ENCODE measurements at places on chromosomes 13 and 19. TPM values are rescaled to one million over a fixed set of nuclear protein-coding genes. Genes with fewer than 3 reads are reported as not detected.

Gene CALR3
- total RNA-seq = not detected

Gene SYCN
- not detected for total RNA-seq

Gene NTN5
- total RNA-seq = 1.7 TPM

Gene ELSPBP1
- total RNA-seq = not detected

Gene PLK5
- not detected for total RNA-seq

Gene FLT3
- 8.9 TPM for total RNA-seq

DNA sequence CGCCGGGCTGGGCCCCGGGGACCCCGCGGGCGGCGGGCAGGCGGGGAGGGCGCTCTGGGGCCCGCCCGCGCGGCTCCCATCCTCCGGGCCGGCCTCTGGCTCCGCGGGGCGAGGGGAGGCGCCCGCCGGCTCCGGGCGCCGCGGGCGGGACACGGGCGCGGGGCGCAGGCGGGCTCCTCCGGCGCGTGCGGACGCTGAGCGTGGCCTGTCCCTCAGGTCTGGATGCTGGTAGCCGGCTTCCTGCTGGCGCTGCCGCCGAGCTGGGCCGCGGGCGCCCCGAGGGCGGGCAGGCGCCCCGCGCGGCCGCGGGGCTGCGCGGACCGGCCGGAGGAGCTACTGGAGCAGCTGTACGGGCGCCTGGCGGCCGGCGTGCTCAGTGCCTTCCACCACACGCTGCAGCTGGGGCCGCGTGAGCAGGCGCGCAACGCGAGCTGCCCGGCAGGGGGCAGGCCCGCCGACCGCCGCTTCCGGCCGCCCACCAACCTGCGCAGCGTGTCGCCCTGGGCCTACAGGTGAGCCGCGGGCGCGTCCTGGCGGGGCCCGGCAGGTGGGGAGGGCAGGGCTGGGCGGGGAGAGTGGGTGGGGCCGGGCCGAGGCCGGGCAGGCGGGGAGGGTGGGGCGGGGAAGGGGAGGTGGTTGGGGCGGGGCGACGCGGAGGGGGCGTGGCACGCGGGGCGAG lies 420 bp downstream of the IL17D start:
- DNase-seq = peak; percentile 95

DNA sequence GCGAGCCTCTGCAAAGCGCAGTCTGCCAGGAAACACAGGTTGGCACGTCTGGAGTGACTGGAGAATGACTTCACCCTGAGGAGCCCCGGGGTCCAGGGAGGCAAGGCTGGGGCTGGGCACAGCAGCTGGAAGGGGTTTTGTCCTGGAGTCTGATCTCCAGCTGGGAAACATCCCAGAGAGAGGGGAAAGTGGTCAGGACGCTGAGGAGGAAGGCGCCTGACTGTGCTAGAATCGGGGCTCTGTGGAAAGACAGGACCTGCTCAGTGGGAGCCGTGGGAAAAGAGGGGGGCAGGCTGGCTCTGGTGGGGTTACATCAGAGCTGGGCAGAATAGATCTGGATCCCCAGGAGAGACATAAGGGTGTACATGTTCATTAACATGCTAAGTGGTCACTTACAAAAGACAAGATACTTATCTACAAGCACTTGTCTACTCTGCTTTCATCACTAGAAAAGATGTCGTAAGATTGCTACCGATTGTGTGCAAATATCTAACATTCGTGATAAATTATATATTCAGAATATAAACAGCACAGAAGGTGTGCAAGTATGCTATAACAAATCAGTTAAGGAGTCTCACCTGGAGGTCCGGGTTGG lies 106.6 kb downstream of the COL4A1 start:
- no peak for DNase-seq

DNA sequence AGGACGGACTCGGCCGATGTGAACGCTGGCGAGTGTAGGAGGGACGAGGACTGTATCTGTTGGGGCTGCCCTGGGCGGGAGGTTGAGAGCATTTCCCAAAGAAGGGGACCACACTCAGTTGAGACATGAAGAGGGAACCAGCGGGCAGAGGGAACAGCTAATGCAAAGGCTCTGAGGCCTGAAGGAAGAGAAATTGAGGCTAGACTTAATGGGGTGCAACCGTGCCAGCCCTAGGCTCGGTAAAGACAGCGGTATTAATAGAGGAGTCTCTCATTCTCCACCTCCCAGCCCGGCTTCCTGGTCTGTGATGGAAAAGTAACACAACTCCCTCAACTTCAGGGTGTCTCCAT lies 1.1 kb downstream of the MPV17L2 start:
- DNase-seq = no peak

DNA sequence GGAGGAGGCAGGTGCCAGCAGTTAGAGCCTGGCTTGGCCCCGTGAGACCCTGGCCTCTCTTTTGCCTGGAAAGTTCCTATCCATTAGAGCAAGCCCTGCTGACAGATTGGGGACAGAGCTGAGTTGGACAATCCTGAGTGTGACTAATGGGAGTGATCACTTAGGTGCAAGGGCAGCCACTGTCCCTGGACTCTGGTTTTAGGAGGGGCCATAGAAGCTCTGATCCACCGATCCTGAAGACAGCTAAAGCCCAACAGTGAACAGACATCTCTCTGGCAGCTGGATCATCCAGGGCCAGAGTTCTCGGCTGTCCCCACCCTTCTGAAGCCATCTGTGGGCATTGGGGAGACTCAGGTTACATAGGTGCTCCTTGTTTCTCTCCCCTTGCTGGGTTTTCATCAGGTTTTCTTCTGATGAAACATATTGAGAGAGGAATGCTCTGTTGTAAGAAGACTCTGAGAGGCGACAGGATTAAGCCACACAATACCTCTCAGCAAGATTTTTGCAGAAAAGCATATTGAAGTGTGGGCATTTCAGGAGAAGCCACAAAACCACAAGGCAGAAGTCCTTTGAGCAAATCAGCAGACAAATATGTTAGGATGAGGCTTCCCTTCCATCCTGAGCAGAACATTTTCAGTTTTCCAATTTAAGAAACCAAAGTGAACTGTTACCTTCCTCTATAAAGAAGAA lies 288.0 kb upstream of the MAB21L1 start:
- DNase-seq = no peak

DNA sequence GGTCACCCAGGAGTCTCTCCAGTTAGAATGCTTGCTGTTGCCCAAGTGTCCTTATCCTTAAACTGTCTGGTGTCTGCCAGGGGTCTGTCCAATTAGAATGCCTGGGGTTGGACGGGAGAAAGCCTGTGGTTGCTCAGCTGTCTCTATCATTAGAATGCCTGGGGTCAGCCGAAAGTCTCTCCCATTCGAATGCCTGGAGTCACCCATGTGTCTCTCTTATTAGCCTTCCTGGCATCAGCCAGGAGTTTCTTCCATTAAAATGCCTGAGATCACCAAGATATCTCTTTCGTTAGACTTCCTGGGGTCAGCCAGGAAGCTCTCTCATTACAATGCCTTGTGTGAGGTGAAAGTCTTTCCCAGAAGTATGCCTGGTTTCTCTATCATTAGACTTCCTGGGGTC lies 1521.0 kb downstream of the UQCRFS1 start:
- no peak for DNase-seq

- DNase-seq = no peak
Observed at GRCh38 chr13:57716295-57716694, 84.8 kb downstream of the PCDH17 start.

DNA sequence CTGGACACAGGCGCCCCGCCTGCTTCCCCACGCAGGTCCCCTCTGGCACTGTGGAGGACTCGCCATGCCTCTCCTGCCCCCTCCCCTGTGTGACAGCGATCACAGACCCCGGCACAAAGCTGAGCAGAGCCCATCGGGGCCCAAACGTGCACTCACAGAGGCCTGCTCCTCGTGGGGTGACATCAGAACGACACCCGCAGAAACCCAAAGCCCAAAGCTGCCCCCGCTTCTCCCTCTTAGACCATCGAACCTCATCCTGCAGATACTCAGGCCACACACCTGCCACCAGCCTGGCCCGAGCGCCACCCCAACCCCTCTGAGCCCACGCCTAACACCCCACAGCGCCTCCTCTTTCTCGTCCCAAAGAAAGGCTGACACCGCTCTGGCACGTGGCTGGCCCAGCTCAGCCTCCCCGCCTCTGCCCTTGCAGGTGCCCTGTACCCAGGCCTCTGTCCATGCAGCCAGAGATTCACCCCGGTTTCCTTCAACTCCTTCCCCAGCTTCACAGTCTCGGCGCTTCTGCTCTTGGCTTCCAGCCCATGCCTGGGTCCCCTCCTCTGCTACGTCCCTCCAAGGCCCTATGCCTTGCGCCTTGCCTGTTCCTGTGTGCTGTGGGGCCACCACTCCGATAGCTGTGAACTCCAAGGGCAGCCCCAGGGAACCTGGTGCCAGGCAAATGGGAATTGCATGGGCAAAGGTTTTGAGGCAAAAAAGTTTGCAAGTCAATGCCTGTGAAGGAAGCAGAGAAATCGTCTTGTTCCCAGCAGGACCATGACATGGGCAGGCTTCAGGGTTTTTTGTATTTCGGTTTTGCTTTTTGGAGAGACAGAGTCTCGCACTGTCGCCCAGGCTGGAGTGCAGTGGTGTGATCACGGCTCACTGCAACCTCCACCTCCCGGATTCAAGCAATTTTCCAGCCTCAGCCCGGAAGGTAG lies 831 bp upstream of the CBARP start:
- no peak for DNase-seq

DNA sequence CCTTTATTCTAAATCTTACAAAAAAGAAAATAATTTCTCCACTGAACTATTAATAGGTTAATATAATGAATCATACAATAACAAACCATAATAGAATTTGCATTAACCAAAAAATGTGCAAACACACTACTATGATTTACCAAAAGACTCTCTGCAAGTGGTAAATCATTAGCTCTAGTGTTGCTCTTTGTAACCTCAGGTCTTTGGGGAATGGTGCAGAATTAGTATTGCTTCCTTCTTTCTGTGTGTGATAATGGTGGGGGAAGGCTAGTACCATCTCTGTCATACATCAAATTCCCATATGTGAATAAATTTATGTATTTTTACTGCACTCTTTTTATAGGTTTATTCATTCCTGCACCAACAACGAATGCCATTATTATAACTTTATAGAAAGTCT lies 105.1 kb downstream of the COG6 start:
- DNase-seq = no peak

All from spleen (tissue), 13 donors.